WTC11 (cell line): ENCODE measurements at places on chromosomes 3 and 15. TPM values are rescaled to one million over a fixed set of nuclear protein-coding genes. Genes with fewer than 3 reads are reported as not detected.

- 0 out of 2 replicates have a peak, but pooled peaks cover 3% of the 10 kb centered on the region for H3K4me1 ChIP-seq
- H3K4me3 ChIP-seq, result no peak overlapping the region
- no peaks in the 10 kb centered on the region for H3K27me3 ChIP-seq
- no peak for DNase-seq
- no peak overlapping the region for H3K27ac ChIP-seq
Measured at GRCh38 chr3:69072928-69073327, 7.2 kb downstream of the UBA3 start.

GRCh38 chr3:109640146-109640652 lies 302.9 kb upstream of the DPPA4 start:
- no peak overlapping the region for H3K27ac ChIP-seq
- no peaks in the 10 kb centered on the region for H3K27me3 ChIP-seq
- H3K4me1 ChIP-seq, result peaks cover 4% of the 10 kb centered on the region
- no peak overlapping the region for H3K4me3 ChIP-seq

DNA sequence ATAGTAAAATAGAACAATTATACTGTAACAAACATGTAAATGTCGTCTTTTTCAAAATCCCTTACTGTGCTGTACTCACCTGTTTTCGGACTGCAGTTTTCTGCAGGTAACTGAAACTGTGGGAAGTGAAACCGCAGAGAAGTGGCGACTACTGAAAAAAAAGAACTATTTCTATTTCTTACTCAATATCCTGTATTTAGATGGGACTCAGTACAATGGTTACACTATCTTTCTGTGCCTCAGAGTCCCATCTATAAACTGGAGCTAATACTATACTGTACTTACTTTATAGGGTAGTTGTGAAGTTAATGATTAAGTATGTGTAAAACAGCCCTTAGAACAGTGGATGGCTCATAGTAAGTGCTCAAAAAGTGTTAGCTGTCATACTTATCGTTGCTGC lies 14.3 kb upstream of the P2RY12 start:
- peaks cover 12% of the 10 kb centered on the region for H3K36me3 ChIP-seq
- no peak overlapping the region for H3K27ac ChIP-seq
- H3K4me1 ChIP-seq, result peaks cover 41% of the 10 kb centered on the region
- no peak for DNase-seq
- no peak overlapping the region for H3K4me3 ChIP-seq

DNA sequence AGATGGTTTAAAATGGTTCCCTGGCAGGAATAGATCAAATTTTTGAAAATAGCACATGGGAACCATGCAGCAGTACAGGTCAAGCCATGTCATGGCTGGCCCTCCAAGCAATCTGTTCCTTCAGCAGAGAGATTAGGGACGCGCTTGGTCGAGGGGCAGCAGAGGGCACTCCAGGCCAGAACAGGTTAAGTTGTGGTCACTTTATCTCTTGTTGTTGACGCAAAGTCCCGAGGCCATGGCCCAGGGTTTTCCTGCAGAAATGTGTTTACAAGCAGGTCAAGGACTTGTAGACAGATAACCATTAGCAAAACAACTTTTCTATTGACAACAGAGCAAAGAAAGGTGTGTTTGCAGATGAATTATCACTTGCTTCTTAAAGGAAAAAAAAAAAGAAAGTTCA lies 570.0 kb upstream of the NR2F2 start:
- DNase-seq, result peak; percentile 65
- H3K36me3 ChIP-seq, result no peaks in the 10 kb centered on the region
- H3K27me3 ChIP-seq, result peaks cover 7% of the 10 kb centered on the region; the same call in 1 of the 2 replicates
- no peak overlapping the region for H3K4me3 ChIP-seq
- H3K27ac ChIP-seq, result no peak overlapping the region

DNA sequence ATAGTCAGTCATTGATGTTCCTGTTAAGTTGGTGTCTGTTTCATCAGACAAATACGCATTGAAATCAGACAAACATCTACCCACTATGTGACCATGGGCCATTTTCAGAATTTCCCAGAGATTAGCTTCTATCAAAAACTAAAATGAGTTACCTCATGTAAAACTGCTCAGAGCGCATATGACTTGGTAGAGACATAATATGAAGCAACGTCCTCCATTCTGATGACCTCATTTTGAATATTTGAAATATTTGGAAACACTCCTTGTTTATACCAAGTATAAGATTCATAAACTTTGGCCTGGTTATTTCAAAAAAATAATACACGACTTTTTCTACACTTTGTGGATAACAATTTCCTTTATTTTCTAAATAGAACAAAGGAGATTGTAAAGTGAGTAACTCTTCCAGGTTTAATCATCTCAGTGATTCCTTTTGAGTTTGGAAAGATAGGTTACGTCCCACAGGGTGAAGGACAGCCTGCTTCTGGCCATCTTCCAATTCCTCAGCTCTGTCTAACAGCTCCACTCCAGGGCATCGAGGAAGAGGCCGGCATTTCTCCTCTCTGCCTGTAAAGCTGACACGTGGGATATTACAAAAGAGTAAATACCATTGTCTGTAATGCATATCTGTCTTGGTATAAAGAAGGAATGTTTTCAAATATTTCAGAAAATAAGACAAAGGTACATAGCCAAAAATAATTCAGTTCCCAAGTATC lies 122.6 kb downstream of the CADM2 start:
- H3K4me3 ChIP-seq, result no peak overlapping the region
- H3K27ac ChIP-seq, result 0 out of 2 replicates have a peak overlapping the region, but pooled peaks have one; percentile 76

DNA sequence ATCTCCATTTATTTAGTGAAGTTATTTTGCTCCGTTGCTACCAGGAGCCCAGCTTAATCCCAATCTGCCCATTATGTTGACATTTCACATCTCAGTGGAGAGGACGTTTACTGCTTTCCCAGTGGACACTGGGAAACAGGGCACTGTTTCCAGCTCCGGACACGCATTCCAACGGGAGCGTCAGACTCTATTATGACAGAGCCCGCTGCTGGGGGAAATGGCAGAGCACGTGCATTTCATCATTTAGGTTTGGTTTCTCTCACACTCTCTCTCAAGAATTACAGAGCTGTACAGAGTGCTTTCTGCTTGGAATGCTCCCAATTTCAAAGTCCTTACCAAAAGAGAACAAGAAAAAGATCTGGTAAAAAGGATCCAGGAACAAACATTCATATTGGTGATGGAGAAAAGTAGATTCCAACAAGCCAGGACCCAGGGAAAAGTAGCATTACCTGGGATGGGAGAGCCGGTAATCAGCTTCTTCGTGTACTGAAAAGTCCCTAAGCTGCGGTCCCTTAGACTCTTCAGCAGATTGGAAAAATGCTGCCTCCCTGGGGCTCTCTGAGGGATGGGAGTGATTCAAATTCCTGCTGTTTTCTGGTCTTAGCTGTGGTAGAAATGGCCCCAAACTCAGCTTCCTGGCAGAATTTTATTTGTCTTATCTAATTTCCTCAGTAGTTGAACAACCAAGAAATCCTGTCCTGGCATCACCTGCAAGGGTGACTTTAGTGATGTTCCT lies 136.0 kb upstream of the THBS1 start:
- peaks cover 5% of the 10 kb centered on the region for H3K36me3 ChIP-seq
- peaks cover 21% of the 10 kb centered on the region for H3K4me1 ChIP-seq
- H3K27me3 ChIP-seq, result no peaks in the 10 kb centered on the region
- no peak overlapping the region for H3K4me3 ChIP-seq

- H3K36me3 ChIP-seq, result peaks cover 23% of the 10 kb centered on the region
- no peaks in the 10 kb centered on the region; the same call in 1 of the 2 replicates for H3K27me3 ChIP-seq
- H3K27ac ChIP-seq, result no peak overlapping the region
- H3K4me3 ChIP-seq, result no peak overlapping the region
- no peak for DNase-seq
Measured at GRCh38 chr3:71478568-71478967, 105.0 kb downstream of the FOXP1 start.

Gene REC114
- total RNA-seq, result not detected in 3 replicates

Gene ROPN1B
- total RNA-seq, result 0.09 to 0.13 TPM in 2 of 3 replicates, not detected in the other

Gene PLA2G4E
- 0.02 TPM in 1 of 3 replicates, not detected in the others for total RNA-seq
